Fibroblast of the aortic adventitia (primary cell): ENCODE measurements at places on chromosomes 1 and 21. TPM values are rescaled to one million over a fixed set of nuclear protein-coding genes. Genes with fewer than 3 reads are reported as not detected.

FAM151A gene
- not detected in 2 replicates for total RNA-seq

IL20 gene
- not detected in 2 replicates for total RNA-seq

CCDC190 gene
- total RNA-seq, result 0.16 and 4.6 TPM in 2 replicates

GPR37L1 gene
- total RNA-seq, result not detected in 2 replicates

DDAH1 gene
- 57.8 and 88.9 TPM in 2 replicates for total RNA-seq

ICOSLG gene
- total RNA-seq, result 0.09 TPM in 1 of 2 replicates, not detected in the other

S100A3 gene
- 4.3 TPM in 1 of 2 replicates, not detected in the other for total RNA-seq

FAM177B gene
- not detected in 2 replicates for total RNA-seq

ACBD3 gene
- 72.0 and 91.7 TPM in 2 replicates for total RNA-seq

GPR52 gene
- 2.9 TPM in 1 of 2 replicates, not detected in the other for total RNA-seq

FAM167B gene
- 1.4 and 2.1 TPM in 2 replicates for total RNA-seq

HMGN2 gene
- total RNA-seq, result 161 and 225 TPM in 2 replicates

FAM72D gene
- 2.2 TPM in 1 of 2 replicates, not detected in the other for total RNA-seq

ALX3 gene
- 0.09 TPM in 1 of 2 replicates, not detected in the other for total RNA-seq

ANKRD65 gene
- total RNA-seq, result 1.7 and 2.4 TPM in 2 replicates

OBSCN gene
- 0.99 and 3.1 TPM in 2 replicates for total RNA-seq

KCNT2 gene
- 8.0 and 68.1 TPM in 2 replicates for total RNA-seq

DNAH14 gene
- total RNA-seq, result 12.7 and 33.9 TPM in 2 replicates

FCRL2 gene
- not detected in 2 replicates for total RNA-seq

SH2D1B gene
- under 0.01 TPM in 1 of 2 replicates, not detected in the other for total RNA-seq

SGIP1 gene
- total RNA-seq, result 2.1 and 21.1 TPM in 2 replicates

ZYG11A gene
- 0.57 and 0.72 TPM in 2 replicates for total RNA-seq

GBP3 gene
- 28.6 and 65.3 TPM in 2 replicates for total RNA-seq

CHRM3 gene
- total RNA-seq, result 0.09 TPM in 1 of 2 replicates, not detected in the other

KRTAP19-3 gene
- not detected in 2 replicates for total RNA-seq

XPR1 gene
- total RNA-seq, result 11.9 and 31.8 TPM in 2 replicates

NVL gene
- 27.6 and 27.7 TPM in 2 replicates for total RNA-seq

CRYAA gene
- total RNA-seq, result not detected in 2 replicates

GLIS1 gene
- 1.6 TPM in 1 of 2 replicates, not detected in the other for total RNA-seq

PODN gene
- 47.5 and 176 TPM in 2 replicates for total RNA-seq

COL24A1 gene
- total RNA-seq, result 0.27 and 0.82 TPM in 2 replicates

TRIM67 gene
- total RNA-seq, result not detected in 2 replicates

FNDC7 gene
- under 0.01 TPM in 1 of 2 replicates, not detected in the other for total RNA-seq

CELA2A gene
- not detected in 2 replicates for total RNA-seq

KIAA0040 gene
- total RNA-seq, result 0.33 and 0.99 TPM in 2 replicates

KRTAP13-2 gene
- not detected in 2 replicates for total RNA-seq

TAS1R3 gene
- 0.09 and 0.57 TPM in 2 replicates for total RNA-seq

RHOU gene
- total RNA-seq, result 4.2 and 38.3 TPM in 2 replicates

CFAP141 gene
- total RNA-seq, result not detected in 2 replicates

FHAD1 gene
- total RNA-seq, result 0.63 and 0.74 TPM in 2 replicates

TNFRSF9 gene
- total RNA-seq, result under 0.01 and 0.90 TPM in 2 replicates
